Activated CD8-positive, alpha-beta memory T cell treated with anti-CD3 and anti-CD28 coated beads for 1 hour (primary cell): ENCODE measurements at places on chromosomes 2 and 18.

DNA sequence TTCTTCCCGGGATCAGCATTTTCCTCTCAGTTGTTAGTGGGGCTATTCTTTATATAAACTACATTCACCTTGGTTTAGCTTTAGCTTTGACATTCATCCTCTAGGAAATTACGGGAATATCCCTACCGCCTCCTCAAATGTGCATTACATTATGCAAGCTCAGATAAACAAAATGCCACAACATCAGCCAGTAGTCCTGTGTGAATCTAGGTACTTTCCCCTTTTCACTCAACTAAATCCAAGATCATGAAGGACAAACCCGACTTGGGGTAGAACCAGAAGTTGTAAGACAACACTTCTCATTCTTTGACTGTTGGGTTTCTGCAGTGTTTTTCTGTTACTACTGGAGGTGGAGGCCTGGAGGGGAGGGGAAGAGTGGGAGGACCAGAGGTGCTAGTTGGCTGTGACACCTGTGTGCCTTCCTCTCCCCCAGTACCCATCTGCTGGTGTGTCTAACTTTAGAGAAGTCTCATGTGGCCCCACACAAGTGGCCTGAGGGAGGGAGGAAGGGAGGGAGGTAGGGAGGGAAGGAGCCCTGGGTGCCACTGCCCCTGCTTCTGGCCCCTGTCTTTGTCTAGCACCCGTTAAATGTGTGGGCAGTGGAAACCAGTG lies 84.8 kb upstream of the BCL2L11 start:
- no peak for DNase-seq

DNA sequence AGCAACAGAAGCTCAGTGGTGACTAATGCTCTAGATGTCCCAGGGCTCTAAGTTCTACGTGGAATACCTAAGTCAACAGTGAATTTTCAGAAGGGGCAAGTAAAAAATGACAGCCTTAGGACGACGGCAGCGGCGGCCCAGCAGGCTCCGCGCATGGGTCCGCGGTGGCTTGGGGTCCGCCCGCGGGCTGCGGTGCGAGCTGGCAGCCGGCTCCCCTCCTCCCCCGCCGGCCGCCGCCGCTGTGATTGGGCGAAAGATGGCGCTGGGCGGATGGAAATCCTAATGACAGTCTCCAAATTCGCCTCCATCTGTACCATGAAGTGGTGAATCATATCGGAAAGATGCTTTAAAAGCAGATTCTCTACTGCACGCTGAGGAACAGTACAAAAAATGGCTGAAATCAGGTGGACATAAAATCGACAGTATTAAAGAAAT lies 74.7 kb downstream of the HNRNPLL start:
- DNase-seq = no peak

GRCh38 chr2:21103274-21103891 lies 20.4 kb upstream of the TDRD15 start:
- no peak for DNase-seq

DNA sequence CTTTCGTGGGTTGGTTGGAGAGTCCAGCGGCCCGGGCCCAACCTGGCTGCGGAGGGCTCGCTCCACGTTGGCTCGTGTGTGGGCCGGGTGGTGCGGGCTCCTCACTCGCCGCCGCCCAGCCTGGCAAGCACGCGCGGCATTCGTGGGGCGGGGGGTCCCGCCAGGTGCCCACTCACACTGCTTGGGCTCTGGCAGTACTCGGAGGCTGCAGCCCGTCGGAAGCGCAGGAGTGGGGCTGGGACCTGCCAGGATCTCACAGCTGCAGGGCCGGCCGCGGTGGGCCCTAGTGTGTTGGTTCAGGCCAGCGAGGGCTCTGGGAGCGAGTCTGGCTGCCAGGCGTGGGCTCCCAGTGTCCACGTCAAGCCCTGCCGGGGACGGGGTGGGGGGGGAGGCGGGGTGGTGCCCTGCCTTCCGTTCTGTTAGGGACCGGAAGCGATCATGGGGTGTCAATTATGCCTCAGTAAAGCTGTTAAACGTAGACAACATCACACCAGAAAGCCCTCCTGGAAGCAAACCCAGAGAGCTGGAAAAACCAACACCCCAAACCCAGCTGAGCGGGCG lies 1.0 kb upstream of the HS6ST1 start:
- no peak for DNase-seq
